ENCODE measurements at places on chromosomes 2 and 18.

DNA sequence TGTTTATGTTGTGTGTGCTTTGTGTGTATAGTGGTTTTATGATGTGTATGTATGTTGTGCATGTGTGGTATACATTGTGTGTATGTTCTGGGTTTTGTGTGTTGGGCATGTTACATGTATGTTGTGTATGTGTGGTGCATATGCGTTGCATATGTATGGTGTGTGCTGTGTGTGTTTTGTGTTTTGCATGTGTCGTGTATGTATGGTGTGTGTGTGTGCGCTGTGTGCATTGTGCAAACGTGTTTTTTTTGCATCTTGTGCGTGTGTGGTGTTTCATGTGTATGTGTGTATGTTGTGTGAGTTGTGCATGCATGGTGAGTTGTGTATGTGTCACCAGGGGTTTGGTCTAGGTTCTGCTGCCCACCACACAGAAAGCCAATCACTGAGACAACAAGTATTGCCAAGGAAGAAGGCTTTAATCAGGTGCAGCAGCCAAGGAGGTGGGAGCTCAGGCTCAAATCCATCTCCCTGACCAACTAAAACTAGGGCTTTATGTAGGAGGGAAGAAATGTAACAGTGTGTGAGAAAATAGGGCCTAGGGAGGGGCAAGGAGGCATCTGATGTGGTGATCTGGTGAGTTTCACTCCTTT, 115.7 kb downstream of the FAM168B start:
- no peak for DNase-seq

- no peak for DNase-seq
Observed at GRCh38 chr18:67200665-67201064, 315.9 kb downstream of the DSEL start.

DNA sequence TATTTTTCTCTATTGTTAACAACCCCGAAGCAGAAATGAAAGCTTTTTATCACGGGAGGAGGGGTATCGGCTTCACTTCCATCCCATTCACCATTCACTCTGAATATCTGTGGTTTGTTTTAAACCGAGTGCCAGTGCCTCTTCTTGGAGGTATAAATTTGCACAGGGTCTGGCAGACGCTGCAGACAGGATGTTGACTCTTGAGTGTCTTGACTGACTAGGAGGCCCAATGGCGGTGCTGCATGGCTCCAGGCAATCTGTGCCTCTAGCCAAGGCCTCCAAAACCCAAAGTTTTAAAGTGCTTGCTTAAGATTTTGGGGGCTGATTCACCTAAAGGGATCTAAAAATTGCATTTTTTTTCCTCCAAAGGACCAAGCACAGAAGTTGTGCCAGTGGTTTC, 183.8 kb downstream of the LTBP1 start:
- DNase-seq, result no peak

- no peak for DNase-seq
Observed at GRCh38 chr18:37489998-37490397, 75.6 kb downstream of the CELF4 start.

DNA sequence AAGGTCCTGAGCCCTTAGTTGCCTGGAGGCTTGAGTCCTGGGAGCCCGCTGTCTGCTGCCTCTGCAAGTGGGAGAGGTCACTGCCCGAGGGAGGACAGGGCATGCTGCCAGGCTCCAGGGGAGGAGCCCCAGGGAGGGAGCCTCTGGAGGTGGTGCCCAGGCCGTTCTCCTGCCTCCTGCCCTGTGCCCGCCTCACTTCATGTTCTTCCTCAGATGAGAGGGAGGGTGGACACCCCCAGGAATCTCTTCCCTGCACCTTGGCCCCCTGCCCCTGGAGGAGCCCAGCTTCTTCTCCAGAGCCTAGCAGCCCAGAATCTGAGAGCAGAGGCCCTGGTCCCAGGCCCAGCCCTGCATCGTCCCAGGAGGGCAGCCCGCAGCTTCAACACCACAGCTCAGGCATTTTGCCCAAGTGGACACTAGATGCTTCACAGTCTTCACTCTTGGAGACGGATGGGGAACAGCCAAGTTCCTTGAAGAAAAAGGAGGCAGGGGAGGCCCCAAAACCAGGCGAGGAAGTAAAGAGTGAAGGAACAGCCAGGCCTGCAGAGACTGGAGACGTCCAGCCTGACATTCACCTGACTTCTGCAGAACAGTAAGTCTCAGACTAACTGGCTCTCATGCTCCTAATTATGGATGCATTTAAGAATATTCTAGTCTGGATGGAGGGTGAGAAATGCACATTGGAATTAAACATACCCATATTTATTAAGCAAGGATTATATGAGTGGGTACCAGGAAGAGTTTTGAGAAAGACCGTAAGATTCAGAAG, 12.1 kb downstream of the PSD4 start:
- DNase-seq, result no peak

DNA sequence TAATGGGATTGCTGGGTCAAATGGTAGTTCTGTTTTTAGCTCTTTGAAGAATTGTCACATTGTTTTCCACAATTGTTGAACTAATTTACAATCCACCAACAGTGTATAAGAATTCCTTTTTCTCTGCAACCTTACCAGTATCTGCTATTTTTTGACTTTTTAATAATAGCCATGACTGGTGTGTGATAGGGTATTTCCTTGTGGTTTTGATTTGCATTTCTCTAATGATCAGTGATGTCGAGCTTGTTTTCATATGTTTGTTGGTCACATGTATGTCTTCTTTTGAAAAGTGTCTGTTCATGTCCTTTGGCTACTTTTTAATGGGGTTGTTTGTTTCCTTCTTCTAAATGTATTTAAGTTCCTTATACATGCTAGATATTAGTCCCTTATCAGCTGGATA, 322.3 kb downstream of the CDH2 start:
- no peak for DNase-seq

GRCh38 chr2:173922760-173923159, 42.4 kb downstream of the SP3 start:
- peak; percentile 9 for DNase-seq

- no peak for DNase-seq
Observed at GRCh38 chr2:73588177-73588576, 54.0 kb downstream of the NAT8 start.

GRCh38 chr2:35428548-35428947, 927.0 kb upstream of the CRIM1 start:
- no peak for DNase-seq

DNA sequence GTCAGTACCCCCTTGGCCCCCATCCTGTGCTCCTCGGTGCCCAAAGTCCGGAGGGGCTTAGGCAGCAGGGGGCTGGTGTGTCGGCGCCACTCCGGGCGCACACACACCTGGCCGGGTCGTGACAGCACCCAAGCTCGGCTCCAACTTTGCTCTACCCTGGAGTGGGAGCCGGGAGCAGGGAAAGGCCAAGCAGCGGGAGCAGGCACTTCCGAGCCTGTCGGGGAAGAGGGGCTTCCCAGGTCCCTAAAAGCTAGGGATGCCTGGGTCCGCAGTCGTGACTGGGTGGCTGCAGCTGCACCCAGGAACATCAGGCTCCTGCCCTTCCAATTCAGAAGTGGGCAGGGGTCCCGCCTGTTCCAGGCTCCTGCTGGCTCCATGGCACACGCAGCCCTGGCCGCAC, 48.4 kb downstream of the PAPOLG start:
- no peak for DNase-seq

DNA sequence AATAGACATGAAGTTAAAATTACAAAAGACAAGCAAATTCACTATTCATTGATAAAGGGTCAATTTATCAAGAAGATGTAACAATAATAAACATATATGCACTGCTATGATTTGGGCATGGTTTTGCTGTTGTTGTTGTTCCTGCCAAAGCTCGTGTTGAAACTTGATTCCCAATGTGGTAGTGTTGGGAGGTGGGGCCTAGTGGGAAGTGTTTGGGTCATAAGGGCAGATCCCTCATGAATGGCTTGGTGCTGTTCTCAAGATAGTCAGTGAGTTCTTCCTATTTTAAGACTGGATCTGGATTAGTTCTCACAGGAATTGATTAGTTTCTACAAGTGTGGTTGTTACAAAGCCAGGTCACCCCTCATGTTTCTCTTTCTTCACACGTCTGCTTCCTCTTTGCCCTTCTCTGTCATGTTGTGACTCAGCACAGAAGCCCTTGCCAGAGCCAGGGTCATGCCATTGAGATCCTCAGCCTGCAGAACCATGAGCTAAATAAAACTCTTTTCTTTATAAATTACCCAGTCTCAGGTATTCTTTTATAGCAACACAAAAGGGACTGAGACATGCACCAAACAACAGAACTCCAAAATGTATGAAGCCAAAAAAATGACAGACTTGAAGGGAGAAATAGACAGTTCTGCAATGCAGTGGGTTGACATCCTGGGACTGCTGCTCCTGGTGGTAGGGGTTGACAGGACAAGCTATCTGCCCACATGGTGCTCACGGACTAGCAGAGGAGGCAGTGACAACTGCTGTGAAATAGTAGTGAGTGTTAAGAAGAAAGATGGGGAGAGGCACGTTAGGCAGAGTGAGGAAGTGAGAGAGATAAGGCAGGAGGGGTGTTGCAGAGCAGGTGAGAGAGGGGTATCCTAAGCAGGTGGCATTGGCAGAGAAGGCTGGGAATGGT, 18.6 kb upstream of the SKA1 start:
- no peak for DNase-seq

GRCh38 chr2:9179572-9180201, 26.9 kb upstream of the ASAP2 start:
- no peak for DNase-seq

DNA sequence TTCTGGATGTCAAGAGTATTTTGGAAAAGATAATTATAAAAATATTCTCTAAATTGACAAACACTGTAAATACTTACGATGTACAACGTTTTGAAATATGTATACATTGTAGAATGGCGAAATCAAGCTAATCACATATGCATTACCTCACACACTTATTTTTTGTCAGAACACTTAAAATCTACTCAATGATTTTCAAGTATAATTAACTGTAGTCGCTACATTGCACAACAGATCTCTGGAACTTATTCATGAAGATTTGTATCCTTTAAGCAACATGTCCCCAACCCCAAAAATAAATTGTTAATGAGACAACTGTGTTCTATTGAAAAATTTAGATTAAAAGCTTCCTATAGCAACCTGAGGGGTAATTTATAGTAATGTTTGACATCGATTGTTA, 59.8 kb downstream of the C2orf74 start:
- DNase-seq, result no peak

DNA sequence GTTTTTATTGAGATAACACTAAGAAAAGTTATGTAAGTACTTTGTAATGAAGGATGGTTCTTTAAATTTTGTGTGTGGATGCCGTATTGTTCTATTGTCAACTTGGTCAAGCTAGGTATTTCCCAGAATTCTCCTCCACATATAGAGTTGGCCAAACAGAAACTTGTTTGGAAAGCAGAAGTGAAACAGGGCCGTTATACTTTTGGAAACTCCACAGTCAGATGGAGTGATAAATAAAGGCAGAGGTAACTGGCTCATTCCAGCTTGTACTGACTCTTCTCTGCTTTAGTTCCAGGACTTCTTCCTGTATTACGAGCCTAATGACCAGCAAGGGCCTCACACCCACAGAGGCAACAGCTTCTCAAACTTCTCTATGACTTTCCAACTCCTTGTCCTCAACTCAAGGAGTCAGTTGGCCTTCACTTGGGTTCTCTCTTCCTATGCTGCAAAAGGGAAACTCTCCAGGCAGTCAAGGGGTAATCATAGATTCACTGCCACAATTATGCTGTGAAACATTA, 16.4 kb upstream of the STARD7 start:
- no peak for DNase-seq

DNA sequence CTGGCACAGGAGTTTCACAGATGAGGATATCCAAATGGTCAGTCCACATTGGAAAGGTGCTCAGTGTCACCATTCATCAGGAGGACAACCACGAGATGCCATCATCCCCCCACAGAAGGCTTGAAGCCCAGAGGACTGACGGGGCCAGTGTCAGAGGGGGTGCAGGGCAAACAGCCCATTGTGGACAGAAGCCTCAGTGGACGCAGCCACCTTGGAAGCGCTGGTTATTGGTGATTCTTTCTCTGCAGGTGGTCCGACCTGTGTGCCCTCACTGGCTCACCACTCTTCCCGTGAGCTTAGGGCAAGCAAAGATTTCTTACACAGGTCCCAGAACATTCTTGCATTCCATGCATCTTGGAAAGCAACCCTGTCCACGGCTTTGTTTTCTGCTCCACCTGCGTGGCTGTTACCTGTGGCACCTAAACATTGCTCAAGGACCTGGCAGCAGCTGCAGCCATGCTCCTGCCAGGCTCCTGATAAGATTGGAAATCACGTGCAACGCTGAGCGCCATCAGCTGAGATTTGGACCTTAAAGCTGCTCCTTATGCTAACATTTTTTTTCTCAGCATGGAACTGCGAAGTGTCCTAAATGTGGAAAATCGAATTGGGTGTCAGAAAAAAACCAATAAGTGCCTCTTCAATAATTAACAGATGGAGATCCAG, 110.9 kb upstream of the CTDP1 start:
- DNase-seq, result no peak

DNA sequence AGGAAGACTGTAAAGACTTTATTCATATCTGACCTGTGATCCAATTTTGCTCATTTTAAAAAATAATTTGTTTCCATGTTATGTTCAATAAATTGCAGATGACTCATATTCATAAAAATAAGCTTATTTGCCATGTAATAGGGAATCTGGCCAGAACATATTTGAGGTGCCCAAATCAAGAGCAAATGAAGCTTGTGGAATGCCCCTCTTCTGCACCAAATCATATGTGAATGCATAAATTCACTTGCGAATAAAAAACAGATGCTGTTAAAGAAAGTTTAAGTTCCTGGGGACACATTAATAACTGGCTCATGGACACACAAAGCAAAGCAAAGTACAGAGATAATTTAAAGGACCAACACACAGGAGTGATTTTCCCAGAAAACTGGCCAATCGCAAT, 279.0 kb upstream of the CDH2 start:
- DNase-seq, result no peak

- DNase-seq, result no peak
Observed at GRCh38 chr18:77013811-77014521, 118.6 kb downstream of the MBP start.

GRCh38 chr2:28707592-28707991, 44.0 kb upstream of the PPP1CB start:
- DNase-seq, result no peak

GRCh38 chr2:202140522-202141252, 67.6 kb downstream of the KIAA2012 start:
- DNase-seq, result peak; percentile 55

DNA sequence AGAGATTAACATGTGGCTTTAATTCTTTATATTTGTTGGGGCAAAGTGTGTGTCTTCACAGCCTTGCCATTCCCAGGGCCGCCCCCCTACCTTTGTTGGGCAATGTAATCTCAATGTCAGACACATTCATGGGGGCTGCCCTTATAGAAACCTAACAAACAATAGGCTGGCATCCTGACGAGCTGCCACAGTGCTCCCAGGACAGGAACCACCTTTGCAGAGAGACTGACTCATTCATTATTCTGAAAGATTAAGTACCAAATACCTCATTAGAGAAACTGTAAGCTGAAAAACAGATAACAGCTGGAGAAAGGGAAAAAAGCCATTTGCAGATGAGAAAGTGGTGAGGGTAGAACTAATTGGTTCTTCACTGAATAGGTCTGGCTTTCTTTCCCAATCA, 1587.5 kb upstream of the PIK3C3 start:
- DNase-seq, result no peak

DNA sequence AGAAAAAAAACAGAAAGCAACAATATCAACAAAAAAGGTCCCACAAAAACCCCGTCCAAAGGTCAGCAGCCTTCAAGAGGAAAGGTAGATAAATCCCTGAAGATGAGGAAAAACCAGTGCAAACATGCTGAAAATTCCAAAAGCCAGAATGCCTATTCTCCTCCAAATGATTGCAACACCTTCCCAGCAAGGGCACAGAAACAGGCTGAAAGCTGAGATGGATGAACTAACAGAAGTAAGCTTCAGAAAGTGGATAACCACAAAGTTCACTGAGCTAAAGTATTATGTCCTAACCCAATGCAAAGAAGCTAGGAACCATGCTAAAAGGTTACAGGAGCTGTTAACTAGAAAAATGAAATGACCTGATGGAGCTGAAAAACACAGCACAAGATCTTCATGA, 226.4 kb upstream of the DSEL start:
- DNase-seq, result no peak

All from fibroblast of skin of left quadriceps (primary cell).